Urinary bladder (tissue), 4 donors: ENCODE measurements at places on chromosomes 5 and 9.
A peak's percentile ranks its signal among the peaks of the same experiment; 100 is the strongest.

GRCh38 chr9:117903453-117903852, 199.2 kb downstream of the TLR4 start:
- DNase-seq: no peak

DNA sequence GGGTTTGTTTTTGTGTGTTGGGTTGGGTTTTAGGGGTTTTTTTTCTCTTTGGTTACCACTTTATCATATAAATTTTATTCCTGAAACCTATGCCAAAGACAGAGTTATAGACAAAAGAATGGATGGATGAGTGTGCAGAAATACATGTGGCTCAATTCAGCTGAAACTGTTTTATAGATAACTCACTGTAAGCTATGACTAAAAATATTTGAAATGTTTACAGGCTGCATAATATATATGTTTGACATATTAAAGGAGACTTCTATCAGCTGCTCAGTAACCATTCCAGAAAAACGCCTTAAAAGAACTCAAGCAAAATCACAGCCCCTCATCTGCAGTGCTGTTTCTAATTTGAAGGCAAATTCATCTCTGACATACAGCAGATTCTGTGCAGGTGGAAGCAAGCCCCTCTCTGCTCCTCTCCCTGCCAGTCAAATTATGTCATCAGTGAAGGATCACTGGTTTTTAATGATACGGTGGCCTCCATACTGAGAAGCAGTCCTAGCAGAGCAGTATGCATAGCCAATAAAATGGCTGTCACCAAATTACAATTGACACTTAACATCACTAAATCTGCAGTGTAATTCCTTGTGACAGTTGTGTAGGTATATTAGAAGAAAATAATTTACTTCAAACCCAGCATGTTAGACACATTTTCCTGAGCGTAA, 301.6 kb downstream of the NR2F1-AS1 start:
- DNase-seq: no peak

DNA sequence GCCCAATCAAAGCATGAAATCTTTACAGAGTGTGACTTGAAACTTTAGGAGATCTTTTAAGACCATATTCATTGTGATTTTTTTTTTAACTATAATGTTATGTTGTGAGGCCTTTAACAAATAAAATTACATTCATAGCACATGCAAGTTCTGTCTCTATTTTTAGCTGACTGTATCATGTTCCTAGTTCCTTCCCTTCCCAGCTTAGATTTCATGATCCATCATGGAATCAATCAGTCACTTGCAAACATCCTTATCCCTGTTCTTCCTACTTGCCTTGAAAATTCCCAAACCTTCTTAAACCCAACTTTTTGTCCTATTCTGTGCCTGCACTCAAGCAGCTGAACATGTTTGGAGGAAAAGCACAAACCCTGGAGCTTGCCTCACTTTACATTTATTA, 141.8 kb downstream of the DMXL1 start:
- DNase-seq: no peak

DNA sequence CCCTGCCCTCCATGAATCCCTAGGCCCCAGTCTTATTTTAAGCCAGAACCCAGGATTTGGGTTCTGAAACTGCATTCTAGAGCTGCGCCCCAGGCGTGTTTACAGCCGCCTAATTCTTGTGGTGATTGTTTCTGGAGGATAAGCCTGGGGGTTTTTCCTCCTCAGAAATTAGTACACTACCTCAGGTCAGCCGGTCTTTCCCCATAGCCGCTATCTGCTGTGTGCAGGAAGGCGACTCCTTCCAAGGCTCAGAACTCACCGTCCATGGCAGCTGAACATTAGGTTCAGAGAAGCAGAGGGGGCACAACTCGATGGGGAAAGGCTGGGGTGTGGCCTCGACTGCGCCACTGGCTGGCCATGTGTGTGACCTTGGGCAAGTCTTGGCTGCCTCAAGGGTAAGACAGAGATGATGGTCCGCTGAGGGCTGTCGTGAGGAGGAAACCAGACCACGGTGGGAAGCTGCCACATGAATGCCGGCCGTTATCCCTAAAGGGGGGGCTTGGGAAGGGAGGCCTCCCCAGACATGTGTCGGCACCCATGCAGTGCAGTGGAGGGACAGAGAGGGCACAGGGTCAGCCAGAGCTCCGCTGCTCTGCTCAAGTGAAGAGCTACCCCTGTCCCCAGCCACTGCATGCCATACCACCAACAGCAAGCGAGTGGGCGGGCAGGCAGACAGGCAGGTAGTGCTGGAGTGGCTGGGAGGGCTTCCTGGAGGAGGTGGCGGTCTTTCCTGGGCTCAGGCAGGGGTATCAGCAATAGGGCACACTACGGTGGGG, 28.9 kb downstream of the SHB start:
- no peak for DNase-seq

DNA sequence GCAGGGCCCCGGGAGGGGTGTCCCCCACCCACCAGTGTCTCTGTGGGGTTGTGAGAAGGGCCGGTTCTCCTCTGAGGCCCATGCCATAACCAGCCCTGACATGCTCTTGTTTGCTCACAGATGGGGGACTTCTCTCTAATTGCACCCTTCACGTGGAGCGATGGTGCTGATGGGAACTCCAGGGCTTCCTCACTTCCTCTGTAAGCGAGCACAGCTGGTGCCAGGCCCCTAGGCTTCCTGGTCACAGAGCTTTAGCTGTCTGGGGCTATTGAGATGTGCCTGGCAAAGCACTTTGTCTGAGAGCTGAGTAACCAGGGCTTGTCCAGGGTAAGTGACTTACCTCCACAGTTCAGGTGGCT, 36.4 kb downstream of the PHF2 start:
- peak; percentile 28 for DNase-seq

DNA sequence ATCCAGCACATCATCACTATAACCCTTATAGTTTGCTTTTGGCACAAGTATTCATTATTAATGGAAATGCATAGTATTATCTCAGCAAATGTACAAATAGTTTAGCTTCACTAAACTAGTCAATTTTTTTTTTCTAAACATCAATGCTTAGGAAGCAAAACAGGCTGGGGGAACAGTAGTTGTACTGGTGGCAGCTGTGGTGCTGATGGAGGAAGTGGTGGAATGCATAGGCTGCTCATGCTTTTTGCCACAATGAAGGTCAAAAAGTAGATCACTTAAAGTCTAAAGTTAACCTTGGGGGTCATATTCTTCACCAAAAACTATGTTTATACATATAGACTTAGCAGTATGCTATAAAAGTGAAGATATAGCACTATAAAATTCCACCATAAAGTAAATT, 36.3 kb upstream of the CDKN2B start:
- no peak for DNase-seq

- DNase-seq: no peak
Observed at GRCh38 chr5:36778336-36778735, 98.2 kb upstream of the NIPBL start.

DNA sequence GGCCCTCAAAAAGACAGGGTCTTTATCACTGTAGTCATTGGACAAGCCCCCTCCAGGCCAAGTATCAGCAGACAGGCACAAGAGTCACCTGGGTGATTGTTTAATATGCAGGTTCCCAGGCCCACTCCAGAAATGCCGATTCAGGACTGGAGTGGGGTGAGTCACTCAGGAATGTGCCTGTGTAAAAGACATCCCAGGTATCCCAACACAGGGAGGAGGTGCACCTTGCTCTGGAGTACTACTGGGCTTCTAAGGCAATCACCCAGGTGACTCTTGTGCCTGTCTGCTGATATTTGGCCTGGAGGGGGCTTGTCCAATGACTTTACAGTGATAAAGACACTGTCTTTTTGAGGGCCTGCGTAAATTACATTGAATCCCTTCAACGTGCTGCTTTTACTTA, 40.6 kb downstream of the ACTL7B start:
- DNase-seq: no peak
